ENCODE measurements at places on chromosomes 13 and 19. TPM values are rescaled to one million over a fixed set of nuclear protein-coding genes. Genes with fewer than 3 reads are reported as not detected.
A peak's percentile ranks its signal among the peaks of the same experiment; 100 is the strongest.

The KCNN1 gene
- polyA plus RNA-seq = 0.56 TPM

The TGFB1 gene
- polyA plus RNA-seq = 14.8 TPM

The LRRC63 gene
- polyA plus RNA-seq = not detected

The PRTN3 gene
- 12.0 TPM for polyA plus RNA-seq

The IZUMO2 gene
- not detected for polyA plus RNA-seq

The MIA gene
- polyA plus RNA-seq = 1.2 TPM

The ZNF439 gene
- polyA plus RNA-seq = 7.0 TPM

- DNase-seq = no peak
These were observed 6.0 kb upstream of the UBL3 start for GRCh38 chr13:29856426-29856825.

DNA sequence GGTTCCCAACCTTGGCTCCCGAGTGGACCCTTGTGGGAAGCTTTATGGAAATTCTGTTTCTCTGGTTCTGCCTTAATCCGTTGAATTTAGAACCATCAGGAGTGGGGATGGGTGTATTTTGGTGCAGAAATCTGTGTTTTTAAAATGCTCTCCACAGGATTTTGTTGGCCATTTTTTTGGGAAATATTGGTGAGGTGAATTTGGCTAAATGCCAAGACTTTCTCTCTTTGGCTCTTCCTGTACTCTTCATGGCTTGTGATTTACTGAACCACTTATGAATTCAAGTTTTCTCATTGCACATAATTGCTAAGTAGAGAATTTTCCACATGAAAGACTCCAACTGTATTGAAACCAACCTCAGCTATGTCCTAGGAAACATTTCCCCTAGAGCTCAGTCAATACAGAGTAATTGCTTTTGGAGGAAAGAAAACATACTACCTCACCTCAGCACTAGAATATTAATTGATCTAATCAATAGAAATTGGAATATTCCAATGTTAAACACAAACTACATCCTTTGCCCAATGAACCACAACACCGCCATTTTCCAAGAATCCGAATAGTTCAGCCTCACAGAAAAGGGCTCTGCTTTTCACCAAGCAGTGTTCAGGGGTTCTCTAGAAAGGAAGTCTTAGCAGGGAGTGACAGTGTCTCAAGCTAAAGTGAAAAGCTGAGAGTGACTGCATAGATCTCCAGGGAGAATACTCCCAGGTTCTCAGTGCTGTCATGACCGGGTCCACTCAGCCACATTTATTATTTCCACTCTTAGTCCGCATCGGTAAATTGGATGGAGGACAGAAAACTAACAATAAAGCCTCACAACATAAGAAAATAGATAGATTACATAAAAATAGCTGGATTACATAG, 60.3 kb downstream of the ERCC5 start:
- no peak for DNase-seq

- DNase-seq = no peak
These were observed 27.3 kb downstream of the MYO16 start for GRCh38 chr13:108656742-108657141.

- no peak for DNase-seq
These were observed 97.5 kb downstream of the INSR start for GRCh38 chr19:7196763-7197118.

DNA sequence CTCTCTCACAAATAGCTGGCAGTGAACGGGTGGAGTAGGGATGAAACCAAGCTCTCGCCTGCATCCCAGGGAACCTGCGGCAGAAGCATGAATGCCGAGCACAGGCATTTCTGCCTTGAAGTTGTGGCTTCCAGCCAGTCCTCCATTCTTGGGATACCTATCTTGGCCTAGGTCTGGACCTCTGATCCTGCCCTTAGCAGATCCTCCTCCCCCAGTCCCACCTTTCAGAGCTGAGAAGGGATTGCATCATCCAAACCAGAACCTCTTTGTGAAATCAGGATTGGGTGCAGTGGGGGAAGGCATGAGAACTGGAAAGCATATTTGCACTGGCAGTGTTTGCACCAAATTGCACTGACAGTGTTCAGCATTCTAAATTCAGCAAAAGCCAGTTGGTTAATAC, 5.8 kb downstream of the ZNF780A start:
- DNase-seq = no peak

GRCh38 chr13:45882626-45883025, 31.1 kb upstream of the SIAH3 start:
- no peak for DNase-seq

GRCh38 chr13:79936368-79937136, 404.4 kb downstream of the SPRY2 start:
- peak; percentile 49 for DNase-seq

- DNase-seq = no peak
These were observed 59.6 kb downstream of the EFNB2 start for GRCh38 chr13:106475852-106476251.

DNA sequence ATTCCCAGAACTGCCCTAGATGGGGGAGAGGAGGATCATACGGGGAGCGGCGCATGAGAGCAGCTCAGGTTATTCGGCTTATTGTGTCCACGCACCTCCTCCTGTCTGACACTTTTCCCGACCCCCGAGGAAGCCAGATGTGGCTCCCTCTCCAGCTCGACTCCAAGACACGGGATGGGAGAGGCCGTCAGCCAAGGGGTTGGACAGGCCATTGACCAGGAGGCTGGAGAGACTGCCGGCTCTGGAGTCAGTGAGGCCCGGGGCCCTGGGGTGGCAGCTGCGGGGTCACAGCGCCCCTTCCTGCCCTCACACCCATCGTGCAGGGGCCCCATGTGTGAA, 2.9 kb downstream of the DMKN start:
- DNase-seq = no peak

DNA sequence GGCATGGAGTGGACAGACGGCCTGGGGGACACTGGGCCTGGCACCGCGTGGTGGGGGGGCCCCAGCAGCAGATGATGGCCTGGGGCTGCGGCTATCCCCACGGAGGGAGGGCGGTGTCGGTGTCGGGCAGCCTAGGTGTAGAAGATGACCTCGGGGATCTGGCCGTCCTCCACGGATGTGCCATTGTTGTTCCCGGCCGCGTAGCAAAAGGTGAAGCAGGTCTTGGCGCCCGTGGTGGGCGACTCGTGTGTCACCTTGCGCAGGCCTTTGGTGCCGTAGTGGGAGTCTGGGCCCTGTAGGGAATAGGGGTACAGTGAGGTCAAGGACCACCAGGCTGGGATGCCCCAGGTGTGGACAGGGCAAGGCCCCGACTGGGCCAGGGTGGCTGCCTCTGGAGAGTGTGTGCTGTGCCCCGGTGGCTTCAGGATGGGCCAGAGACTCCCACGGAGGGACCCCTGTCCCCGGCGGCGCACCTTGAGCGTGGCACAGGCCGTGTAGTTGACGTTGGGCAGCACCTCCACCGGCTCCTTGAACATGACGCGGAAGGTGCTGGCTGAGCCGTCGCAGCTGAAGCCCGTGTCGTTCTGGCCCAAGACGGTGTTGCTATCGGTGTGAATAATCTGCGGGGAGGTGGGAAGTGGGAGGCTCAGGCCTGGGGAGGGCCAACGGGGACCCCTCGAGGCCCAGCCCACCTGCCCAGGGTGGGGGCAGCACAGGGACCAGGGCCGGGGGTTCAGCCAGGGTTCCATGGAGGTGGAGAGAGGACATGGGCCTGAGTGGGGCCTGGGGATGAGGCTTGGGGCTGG, 29.0 kb downstream of the BTBD2 start:
- no peak for DNase-seq

DNA sequence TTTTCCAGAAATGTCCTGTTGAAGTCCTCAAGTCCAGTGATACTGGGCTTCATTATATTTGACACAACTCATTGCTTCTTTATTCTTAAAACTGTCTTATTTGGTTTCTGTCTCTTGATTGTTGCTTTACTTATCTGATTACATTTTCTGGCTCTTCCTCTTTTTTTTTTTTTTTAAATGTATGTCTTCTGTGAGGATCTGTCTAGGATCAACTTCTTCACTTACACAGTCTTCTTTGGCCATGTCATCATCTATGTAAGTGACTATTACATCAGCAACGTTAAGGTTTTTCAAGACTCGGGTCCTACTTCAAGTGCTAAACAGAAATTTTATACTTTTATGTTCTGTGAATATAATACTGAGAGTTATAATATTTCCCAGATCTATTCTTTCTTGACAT, 162.1 kb downstream of the PDS5B start:
- DNase-seq = no peak

GRCh38 chr19:48461982-48462655, 6.7 kb downstream of the KCNJ14 start:
- DNase-seq = no peak

GRCh38 chr19:13234518-13234917, 84.3 kb downstream of the IER2 start:
- peak; percentile 12 for DNase-seq

DNA sequence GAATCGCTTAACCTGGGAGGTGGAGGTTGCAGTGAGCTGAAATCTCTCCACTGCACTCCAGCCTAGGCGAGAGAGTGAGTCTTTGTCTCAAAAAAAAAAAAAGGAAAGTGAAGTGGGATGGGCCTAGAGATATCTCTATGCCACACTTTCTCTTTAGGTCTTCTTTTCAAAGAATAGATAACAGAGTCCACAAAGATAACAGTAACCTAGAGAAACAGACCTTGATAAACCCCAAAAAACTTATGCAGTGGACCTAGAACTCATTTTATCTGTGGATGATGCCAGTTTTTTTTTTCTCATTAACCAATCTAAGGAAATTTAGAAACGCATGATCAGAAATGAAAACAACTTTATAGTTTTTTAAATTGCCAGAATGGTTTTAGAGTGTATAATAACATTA, 227.4 kb downstream of the LHFPL6 start:
- DNase-seq = no peak

GRCh38 chr13:52450012-52450792, at the start of gene VPS36:
Gene VPS36 (minus strand): TSS chr13:52450634. CDS start chr13:52450594, 40 bp downstream.
- peak; percentile 98 for DNase-seq

DNA sequence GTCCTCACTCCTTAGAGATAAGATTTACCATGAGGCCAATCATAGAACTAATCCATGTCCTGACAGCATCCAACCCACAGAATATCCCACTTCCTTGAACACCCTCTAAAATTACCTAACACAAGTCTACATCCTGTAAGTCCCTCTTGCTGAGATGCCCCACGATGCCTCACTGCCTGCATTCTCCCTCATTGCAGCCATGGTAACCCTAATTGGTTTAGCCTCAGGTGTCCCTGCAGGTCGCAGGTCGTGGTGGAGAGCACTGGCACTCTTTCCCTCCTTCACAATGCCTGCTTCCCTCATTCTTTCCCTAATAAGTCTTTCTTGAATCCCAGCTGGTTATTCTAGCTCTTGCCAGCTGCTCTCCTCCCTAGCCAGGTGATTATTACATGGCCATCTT, 35.3 kb upstream of the MYO16 start:
- no peak for DNase-seq

DNA sequence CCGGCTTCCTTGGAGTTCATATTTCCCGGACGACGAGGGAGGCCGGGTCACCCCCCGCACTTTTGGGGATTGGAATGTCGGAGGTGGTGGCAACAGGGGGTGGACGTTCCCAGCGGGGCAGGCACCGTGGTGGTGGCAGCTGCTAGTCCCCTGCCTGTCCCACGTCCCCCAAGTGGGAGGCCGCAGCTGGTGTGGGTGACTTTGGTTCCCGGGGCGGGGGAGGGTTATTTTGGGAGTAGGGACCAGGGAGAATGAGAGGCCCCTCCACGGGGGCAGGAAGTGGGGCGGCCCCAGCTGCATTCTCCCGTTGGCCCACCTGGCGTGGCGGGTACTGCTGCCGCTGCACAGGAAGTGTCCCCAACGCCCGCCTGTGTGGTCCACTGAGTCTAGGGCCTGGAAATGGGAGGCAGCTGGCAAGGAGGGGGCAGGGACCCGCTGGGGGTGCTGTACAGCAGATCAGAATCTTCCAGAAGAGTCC, 11.1 kb upstream of the PLIN3 start:
- peak; percentile 12 for DNase-seq

DNA sequence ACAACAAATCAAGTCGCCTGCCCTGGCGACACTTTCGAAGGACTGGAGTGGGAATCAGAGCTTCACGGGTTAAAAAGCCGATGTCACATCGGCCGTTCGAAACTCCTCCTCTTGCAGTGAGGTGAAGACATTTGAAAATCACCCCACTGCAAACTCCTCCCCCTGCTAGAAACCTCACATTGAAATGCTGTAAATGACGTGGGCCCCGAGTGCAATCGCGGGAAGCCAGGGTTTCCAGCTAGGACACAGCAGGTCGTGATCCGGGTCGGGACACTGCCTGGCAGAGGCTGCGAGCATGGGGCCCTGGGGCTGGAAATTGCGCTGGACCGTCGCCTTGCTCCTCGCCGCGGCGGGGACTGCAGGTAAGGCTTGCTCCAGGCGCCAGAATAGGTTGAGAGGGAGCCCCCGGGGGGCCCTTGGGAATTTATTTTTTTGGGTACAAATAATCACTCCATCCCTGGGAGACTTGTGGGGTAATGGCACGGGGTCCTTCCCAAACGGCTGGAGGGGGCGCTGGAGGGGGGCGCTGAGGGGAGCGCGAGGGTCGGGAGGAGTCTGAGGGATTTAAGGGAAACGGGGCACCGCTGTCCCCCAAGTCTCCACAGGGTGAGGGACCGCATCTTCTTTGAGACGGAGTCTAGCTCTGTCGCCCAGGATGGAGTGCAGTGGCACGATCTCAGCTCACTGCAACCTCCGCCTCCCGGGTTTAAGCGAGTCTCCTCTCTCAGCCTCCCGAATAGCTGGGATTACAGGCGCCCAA, at the start of gene LDLR:
LDLR (plus strand) TSS at position 210 of the 760 bp plus-strand sequence; CDS start at position 296, 86 bp downstream.
- DNase-seq = peak; percentile 93

DNA sequence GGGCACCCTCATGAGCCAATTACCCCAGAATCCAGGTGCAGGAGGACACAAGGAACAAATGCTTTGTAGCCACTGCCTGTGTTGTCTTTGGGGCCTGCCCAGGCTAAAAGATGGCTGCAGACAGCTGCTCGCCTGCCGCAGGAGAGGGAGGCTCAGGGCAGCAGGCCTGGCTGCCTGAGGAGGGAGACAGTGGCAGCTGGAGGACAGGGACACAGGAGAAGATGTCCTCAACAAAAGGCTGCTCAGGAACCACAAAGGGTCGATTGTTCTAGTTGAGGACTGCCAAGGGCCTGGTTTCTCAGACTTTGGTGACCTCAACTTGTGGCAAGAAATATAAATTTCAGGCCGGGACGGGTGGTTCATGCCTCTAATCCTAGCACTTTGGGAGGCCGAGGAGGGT, 7.6 kb downstream of the SIRT2 start:
- DNase-seq = no peak

GRCh38 chr19:39212375-39212742, 8.3 kb upstream of the SYCN start:
- DNase-seq = no peak

DNA sequence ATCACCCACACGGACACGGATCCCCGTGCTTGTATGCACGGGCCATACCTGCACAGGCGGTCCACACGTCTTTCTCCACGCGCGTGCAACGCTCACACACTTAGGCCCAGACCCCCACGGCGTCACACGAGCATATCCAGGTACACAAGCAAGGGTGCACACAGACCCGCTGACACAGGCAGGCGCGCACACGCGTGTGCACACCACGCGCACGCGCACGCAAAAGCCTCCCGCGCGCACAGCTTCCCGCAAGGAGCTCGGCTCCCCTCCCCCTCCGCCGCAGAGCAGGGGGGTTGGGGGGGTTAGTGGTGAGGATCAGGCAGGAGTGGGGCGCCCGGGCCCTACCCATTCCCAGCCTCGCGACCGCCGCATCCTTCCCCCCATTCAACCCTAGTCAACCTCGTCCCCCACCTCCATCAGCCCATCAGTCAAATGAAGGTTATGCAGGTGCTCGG, 407 bp downstream of the RAB3A start:
- peak; percentile 30 for DNase-seq

GRCh38 chr19:48815870-48816501, 5.2 kb upstream of the BCAT2 start:
- DNase-seq = no peak
